EH (cell line): ENCODE measurements at places on chromosomes 5 and 9.

- DNase-seq, result no peak
Measured at GRCh38 chr9:36445800-36446361, 45.8 kb upstream of the RNF38 start.

DNA sequence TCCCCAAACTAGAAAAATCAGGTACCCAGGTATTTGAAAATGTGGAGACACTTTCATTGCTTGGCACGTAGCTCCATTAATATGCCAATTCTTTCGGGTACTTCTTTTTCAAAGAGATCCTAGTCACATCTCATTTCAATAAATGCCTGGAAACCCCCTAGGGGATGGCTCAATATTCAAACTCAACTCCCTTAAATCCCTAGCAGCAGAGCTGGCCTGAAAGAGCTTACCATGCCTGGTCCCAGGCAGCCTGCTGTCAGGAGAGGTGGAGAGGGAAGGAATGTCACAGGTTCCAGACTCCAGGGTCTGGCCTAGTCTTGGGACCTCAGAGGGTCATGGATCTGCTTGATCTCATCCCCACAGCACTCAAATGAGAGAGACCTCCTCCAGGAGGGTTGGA lies 187.1 kb downstream of the SPOCK1 start:
- no peak for DNase-seq

DNA sequence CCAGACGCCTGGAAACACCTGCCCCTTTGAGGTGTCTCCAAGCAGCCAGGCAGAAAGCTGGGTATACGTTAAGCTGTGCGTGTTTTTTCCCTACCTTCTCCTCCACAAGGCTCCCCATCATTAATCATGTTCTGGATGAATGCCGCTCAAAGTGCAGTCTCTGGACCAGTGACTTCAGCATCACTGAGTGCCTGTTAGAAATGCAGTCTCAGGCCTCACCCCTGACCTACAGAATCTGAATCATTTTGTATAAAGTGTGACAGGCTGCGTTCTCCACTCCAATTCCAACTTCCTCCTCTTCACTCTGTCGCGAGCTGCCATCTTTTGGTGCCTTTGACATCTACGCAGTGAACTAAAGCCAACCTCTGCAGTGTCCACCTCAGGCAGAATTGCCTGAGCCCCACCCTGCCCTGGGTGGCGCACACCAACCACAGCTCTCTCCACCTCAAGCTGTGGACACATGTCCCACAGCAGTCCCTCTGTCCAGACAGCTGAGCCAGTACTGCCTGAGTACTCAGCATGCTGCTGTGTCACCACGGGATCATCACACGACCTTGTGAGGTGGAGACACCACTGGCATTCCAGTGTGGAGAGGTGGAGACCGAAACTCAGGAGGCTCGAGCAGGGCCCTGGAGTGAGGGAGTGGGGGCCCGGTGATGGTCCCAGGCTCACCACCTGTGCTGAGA lies 14.2 kb downstream of the PTPN3 start:
- DNase-seq, result no peak

- no peak for DNase-seq
Measured at GRCh38 chr5:171386006-171386671, 1.5 kb upstream of the NPM1 start.

GRCh38 chr5:59479086-59479485 lies 414.4 kb downstream of the PDE4D start:
- no peak for DNase-seq

DNA sequence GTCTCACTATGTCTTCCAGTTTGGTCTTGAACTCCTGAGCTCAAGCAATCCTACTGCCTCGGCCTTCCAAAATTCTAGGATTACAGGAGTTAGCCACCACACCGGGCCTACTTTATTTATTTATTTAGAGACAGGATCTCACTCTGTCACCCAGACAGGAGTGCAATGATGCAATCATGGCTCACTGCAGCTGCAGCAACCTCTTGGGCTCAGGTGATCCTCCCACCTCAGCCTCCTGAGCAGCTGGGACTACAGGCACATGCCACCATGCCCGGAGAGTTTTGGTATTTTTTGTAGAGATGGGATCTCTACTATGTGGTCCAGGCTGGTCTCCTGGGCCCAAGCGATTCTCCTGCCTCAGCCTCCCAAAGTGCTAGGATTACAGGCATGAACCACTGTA lies 32.8 kb downstream of the PHAX start:
- DNase-seq, result no peak

GRCh38 chr5:65062469-65063083 lies 293.8 kb downstream of the CWC27 start:
- peak; percentile 92 for DNase-seq

GRCh38 chr5:107321906-107322305 lies 348.8 kb downstream of the EFNA5 start:
- no peak for DNase-seq

DNA sequence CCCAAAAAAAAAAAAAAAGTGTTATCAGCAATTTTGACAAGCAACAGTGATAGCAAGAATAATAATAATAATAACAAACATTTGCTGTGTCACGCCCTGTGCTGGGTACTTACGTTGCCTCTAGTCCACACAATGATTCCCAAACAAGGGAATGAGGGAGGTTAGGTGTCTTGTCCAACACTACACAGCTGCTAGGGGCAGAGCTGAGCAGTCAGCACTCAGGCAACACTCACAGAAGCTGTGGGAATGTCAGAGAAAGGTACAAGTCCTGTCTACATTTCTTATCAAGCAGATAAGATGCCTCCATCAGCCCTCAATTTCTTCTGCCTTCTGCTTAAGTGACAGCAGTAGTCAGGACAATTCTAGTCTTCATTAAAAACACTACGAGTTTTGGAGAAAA lies 111.0 kb downstream of the DNAH5 start:
- DNase-seq, result no peak
